ENCODE measurements at places on chromosomes 13 and 19. TPM values are rescaled to one million over a fixed set of nuclear protein-coding genes. Genes with fewer than 3 reads are reported as not detected.

GRCh38 chr19:51320280-51320657, 8.8 kb downstream of the IGLON5 start:
- DNase-seq, result no peak

DNA sequence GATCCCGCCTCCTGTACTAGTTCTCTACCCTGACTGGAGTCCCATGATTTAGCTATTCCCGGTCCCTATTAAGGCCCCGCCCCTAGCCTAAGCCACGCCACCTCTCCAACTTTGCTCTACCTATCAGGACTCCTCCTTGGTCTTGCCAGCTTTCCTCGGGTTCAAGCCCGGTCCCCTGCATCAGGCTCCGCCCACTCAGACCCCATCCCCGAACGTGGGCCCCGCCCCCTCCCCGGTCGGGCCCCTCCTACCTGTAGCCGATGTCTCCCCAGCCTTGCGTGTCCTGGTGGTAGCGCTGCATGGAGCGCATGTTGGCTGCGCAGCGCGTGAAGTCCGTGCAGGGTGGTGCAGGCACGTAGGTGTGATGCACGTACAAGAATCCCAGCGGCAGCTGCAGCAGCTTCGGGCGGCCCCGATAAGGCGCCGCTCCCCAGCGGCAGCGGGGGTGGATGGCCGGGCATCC, 7.3 kb upstream of the RASAL3 start:
- no peak for DNase-seq

DNA sequence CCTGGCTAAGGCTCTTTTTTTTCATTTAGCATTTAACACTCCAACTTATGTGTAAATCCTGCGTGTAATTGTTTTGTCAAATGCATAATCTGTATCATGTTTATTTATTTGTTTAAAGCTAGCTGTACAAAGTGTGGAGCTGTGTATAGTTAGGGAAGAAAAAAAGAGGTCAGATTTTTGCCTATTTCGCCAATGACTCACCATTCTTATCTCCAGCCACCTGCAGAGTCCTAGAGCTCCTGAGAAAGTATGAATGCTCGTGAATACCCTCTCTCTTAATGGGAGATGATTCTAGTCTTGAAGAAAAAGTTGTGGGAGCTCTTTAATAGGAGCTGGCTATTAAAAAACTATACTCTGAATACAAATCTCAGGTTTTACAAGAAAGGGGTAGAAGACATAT, 778.8 kb upstream of the SLITRK5 start:
- no peak for DNase-seq

DNA sequence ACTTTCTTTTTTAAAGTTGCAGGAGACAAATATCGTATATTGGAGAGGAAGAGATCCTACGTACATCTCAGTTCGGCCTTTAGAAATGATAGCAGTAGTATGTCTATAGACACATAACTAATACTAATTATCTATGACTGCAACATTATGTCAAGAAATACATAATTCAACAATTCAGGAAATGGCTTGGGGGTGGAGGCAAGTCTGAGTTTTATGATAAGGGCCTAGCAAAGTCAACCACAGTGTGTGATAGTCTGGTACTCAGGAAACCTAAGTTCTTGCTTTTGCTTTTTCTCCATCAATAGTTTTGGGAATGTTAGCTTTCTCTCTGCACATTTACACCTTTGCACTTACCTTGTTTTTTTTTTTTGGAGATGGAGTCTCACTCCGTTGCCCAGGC, 27.5 kb upstream of the OBI1 start:
- DNase-seq, result no peak

The ATCAY gene
- not detected for total RNA-seq

DNA sequence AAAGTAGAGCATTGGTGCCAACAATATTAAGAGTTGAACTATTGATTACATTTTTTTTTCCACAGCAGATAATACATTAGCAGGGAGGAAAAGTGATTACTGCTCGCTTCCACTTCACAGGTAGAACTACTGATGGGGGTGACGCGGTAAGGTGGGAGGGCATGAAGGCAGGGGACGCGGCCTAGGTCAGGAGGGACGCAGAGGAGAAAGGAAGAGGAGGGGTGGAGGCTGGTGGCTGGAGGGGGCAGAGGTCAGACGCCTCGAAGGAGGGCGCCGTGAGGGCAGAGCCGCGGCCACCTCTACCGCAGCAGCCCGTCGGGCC, 287 bp upstream of the B3GLCT start:
- DNase-seq, result no peak

DNA sequence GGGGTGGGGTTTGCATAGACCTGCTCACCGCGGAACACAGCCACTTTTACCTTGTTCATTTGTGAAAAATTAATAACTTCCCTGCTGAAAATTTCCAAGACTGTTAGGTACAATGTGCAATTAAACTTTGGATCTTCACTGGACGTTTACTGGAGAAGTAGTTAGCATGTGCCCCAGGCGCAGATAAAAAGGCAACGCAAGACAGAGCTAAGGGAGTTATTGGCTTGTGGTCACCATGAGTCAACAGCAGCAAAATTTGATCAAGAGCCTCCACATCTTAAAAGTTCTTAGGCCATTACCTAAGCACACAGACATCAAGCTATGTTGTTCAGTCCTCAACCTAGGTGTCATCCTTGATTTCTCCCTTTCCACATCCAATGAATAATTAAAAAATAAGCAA, 257.0 kb downstream of the LHFPL6 start:
- no peak for DNase-seq

DNA sequence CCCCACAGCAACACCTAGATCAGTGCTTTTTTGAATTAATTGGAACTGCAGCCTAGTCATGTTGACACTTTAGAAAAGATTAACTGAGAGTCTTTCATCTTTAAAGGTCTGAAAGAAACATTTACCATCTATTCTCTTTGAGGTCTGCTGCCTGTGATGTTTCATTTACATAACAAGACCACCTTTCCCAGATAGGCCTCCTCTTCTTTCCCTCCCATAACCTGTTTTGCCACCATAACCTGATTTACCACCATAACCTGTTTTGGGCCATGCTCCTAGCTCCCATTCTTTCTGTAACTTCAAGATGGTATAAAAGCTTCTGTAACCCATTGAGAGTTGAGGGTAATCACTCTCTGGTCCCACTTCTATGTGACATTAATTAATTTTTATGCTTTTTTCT, 320.8 kb downstream of the PCDH20 start:
- no peak for DNase-seq

- DNase-seq, result peak; percentile 64
Observed at GRCh38 chr19:55086730-55087541, 11.3 kb downstream of the EPS8L1 start.

The FREM2 gene
- total RNA-seq, result not detected

- DNase-seq, result no peak
Observed at GRCh38 chr19:30361721-30362120, 10.5 kb upstream of the ZNF536 start.

GRCh38 chr13:98345107-98345935, 168.3 kb upstream of the RNF113B start:
- no peak for DNase-seq

DNA sequence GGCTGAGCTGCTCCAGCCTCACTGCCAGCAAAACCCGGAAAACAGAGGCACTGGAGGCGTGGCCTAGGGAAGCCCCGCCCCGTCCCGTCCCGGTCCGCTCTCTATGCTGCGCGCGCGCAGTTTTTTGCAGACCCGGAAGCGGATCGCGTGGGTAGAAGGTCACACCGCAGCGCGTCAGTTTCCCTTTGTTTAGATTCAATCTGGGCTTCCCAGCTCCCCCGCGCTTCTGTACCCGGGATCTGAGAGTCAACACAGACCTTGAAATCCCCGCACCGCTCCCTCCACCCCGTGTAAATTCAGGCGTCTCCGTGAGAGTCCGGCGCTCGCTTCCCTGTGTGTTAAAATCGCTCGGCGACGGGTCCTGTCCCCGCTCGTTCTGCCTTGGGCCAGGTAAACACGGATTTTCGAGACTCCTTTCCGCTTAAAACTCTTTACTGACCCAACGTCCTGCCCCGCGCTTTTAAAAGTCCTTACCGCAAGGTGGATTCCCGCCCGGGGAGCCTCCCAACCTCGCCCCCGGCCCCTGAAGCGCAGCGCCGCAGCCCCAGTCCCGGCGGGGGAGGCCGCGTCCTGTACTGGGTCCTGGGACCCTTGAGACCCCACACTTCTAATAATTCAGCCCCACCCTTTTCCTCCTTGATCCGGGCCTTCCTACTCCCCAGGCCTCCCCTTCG, at the start of gene ZNF610:
Gene ZNF610 (plus strand): TSS at position 127 of the 674 bp plus-strand sequence. CDS start 12,930 bp downstream, outside the sequence.
- peak; percentile 82 for DNase-seq

The SIGLEC10 gene
- 0.12 TPM for total RNA-seq

The ZNF880 gene
- total RNA-seq, result 31.2 TPM

DNA sequence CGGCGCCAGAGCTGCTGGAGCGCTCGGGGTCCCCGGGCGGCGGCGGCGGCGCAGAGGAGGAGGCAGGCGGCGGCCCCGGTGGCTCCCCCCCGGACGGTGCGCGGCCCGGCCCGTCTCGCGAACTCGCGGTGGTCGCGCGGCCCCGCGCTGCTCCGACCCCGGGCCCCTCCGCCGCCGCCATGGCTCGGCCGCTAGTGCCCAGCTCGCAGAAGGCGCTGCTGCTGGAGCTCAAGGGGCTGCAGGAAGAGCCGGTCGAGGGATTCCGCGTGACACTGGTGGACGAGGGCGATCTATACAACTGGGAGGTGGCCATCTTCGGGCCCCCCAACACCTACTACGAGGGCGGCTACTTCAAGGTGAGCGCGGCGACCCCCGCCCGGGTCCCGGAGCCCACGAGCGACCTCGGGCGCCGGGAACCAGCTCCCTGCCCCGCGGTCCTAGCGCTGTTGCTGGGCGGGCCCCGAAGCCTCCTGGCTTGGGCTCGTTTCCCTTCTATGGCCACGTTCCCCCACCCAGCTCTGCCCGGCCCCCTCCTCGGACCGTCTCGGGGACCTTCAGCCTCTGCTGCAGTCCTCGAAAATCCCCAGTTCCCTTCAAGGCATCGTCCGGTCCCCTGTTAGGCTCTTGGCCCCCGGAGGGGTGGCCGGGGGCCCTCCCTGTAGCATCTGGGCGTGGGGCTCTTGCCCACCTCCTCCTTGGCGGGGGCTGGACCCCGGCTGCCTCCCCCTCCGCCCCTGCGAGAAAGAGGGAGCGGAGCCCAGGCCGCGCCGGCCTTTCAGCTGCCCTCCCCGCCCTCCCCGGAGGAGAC, at the start of gene CDC34:
Gene CDC34 (plus strand): TSS at position 8 of the 808 bp plus-strand sequence. CDS start 172 bp downstream, at position 180.
- no peak for DNase-seq

GRCh38 chr13:104296286-104296685, 1230.1 kb upstream of the SLC10A2 start:
- no peak for DNase-seq

The GPR12 gene
- total RNA-seq, result not detected

GRCh38 chr19:45079063-45079910, at the start of gene GEMIN7:
Gene GEMIN7 (plus strand): TSS chr19:45079260. CDS start chr19:45090115, 10,855 bp downstream.
- DNase-seq, result peak; percentile 77

The WDFY2 gene
- 20.0 TPM for total RNA-seq

The KIRREL2 gene
- total RNA-seq, result not detected

The CEACAM18 gene
- total RNA-seq, result not detected

DNA sequence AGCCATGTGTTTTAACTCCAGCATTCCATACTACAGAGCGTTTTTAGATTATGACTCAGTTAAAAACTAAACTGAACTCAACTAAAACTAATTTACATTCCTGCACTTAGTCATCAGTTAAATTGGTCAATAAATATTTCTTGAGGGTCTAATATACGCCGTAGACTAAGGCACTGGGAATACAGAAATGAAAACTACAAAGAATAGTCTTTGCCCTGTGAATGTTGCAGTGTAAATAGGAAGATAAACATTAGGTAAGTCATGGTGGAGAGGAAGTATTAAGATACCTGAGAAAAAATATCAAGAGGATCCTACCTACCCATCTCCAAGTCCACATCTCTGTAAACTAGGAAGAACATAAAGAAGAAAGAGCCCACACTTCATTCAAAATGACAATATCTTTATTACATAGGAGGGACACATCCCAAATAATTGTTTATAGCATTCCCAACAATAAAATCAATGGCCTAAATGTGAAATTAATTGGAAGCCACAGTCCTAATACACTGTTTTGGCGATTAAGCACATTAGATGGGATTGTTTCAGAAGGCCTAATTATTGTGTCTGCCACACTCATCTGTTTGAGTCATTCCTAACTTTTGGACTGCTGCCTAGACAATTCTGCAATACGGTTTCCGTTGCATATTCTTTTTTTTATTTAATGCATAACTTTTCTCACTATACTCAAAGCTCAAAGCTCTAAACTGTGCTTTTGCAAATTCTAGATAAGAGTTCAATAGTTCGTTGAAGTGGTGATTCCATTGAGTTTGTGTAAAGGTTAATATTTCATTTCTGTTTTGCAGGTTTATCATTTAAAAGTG, 52.9 kb downstream of the MBNL2 start:
- DNase-seq, result no peak

DNA sequence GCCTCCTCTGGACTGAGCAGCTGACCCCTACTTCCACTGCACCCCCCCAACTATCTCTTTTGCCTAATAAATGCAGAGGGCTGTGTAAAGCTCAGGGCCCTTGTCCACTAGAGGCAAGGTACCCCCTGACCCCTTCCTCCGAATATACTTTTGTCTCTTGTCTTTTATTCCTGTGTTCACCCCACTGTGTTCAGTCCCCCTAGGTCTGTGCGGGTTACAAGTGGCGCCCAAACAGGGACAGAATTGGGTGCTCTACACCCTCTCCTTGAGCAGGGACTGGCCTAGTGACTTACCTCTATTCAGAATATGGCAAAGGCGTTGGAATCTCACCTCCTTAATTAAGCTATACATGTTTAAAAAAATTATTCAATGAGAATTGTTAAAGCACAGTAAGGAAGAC, 15.0 kb downstream of the ZNF350 start:
- peak; percentile 17 for DNase-seq

The ZNF222 gene
- total RNA-seq, result 11.4 TPM

DNA sequence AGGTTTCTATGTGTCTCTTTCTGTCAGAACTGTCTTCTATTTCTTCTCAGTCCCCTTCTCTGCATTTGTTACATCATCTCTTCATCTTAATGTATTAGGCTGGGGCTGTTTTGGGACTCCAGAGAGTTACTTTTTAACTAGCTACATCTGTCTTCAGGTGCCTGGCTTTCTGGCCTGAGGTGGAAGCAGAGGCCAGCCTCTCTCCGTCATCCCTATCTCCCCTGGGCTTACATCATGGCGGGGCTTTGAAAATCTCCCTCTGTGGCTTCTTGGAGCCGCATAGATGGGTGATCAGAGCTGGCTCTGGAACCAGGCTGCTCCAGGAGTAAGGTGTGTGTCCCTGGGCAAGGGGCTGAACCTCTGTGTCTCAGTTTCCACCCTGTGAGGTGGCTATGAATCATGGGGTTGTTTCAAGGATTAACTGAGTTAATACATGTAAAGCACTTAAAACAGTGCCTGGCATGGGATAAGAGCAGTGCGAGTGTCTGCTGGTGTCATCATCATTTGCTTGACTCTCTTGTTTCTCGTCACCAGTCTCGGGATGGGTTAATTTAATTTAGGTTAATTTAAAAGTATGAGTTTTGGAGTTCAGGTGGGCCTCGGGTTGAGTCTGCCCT, 2.0 kb downstream of the EPN1 start:
- DNase-seq, result no peak
